ENCODE measurements at places on chromosomes 16 and 17.

DNA sequence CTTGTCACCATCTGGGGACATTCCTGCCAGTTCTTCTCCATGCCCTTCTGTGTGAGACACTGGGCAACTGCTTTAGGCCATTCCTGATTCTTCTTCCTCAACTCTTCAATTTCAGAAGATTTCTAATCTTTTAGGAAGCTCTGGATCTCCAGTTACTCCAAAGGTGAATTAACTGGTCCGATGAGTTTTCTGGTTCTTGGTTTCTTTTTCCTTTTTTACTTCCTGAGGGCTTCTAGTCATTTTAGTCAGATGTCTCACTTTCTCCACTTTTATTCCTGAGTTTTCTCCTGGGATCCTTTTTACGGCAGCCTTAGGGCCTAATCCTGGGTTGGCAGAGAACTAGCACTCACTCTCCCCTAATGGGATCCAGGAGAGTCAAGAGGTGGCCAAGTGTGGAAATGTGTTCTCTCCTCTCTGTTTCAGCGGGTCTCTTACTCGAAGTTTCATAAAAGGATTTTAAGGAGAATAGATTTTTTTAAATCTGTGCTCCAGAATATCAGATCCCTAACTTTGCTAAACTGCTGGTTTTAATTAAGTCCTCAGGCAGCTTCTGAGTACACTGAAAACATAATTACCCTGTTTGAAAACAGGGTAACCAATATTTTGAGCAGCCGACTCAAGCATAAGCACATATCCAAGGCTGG, 107.6 kb downstream of the RMI2 start:
- DNase-seq = no peak

GRCh38 chr16:89040391-89040790, 53.3 kb upstream of the ACSF3 start:
- DNase-seq = no peak

DNA sequence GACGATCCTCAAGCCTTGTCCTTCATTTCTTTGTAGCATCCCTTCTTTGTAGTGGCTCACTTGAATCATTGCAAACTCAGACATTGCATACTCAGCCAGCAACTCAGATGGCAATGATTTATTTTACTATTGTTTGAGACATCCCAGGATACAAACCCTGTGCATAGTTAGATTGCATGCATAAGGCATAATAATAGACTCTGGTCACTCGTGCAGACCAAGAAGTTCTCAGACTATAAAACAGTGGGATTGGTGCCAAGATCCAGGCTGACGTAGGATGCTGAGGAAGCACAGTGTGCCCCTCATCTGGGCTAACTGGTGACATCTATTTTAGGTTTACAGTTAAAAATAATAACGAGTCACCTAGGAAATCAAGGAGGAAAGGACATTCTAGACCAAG, 142.3 kb downstream of the PMP22 start:
- DNase-seq = no peak

DNA sequence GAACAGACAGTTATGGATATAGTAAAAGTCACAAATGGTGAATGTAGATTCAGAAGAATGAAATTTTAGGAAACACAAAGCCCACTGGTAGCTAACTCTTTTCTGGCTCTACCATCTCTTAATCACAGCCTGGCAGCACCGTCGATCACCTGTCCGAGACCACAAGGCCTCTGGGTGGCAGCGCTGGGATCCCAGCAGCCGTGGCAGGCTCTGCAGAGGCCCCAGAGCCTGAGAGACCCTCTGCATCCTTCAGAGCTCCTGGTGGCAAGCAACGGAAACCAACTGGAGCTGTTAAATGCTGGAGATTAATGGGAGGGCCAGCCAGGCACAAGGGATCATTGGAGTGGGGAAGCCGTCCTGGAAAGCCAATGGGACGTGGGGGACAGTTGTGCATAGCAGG, 26.3 kb downstream of the LAT start:
- DNase-seq = no peak

Measured in 8988T (cell line).